ENCODE measurements at places on chromosomes 4 and X.

- DNase-seq, result no peak
Observed at GRCh38 chr4:118326585-118326984, 26.2 kb downstream of the PRSS12 start.

- DNase-seq, result peak; percentile 22
Observed at GRCh38 chrX:77087529-77088169, 359.5 kb upstream of the FGF16 start.

DNA sequence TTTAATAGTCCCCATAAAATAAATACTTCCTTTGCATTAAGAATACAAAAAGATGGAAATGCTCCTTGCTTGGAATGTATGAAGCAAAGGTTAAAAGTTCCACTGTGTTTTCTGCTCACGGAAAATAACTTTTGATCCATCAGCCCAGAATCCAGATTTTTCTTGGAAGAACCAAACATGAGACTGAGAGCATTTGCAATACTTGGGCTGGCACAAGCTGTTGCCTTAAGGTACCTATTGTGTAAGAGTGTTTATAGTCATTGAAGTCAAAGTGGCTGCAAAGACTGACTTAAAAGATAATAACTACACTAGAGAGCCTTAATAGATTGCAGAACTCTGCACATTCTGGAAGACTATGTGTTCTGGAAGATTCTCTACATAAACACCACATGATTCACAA lies 281.4 kb downstream of the RAB28 start:
- DNase-seq, result no peak

- DNase-seq, result no peak
Observed at GRCh38 chrX:115581759-115582615, 21.0 kb downstream of the PLS3 start.

GRCh38 chrX:2717312-2717711 lies 26.2 kb downstream of the CD99 start:
- DNase-seq, result no peak

GRCh38 chr4:139808808-139809756 lies 143.5 kb downstream of the MGST2 start:
- no peak for DNase-seq

DNA sequence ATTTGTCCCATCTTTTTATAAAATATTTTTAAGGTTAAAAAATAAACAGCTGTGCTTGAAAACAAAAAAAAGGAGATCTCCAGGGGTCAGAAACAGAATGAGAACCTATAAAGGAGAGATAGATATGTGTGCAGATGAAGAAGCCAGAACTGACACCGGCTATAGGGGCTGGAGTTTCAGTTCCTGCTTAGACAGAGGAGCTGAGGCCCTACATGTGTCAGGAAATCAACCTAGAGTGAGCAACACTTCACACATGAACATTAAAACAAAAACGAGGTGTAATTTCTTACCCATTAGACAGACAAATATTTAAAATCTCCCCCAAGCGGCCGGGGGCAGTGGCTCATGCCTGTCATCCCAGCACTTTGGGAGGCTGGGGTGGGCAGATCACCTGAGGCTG lies 17.8 kb upstream of the HUWE1 start:
- no peak for DNase-seq

DNA sequence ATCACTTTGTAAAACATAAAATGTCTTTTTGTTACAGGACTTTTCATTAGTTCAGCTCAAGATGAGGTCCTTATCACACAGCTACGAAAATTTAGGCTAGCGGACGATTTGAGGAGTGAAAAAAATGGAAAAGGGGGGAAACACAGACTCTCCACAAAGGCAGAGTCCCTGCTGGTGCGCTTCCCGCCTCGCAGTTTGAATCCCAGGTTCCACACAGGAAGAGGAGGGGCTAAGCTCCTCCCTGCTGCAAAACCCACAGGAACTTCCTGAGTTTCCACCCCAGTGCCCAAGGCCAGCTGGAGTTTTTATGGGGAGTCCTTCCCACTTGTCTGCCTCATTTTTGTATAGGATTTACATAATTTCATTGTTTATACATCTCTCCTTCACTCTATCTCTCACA lies 11.2 kb downstream of the ADAM29 start:
- no peak for DNase-seq

DNA sequence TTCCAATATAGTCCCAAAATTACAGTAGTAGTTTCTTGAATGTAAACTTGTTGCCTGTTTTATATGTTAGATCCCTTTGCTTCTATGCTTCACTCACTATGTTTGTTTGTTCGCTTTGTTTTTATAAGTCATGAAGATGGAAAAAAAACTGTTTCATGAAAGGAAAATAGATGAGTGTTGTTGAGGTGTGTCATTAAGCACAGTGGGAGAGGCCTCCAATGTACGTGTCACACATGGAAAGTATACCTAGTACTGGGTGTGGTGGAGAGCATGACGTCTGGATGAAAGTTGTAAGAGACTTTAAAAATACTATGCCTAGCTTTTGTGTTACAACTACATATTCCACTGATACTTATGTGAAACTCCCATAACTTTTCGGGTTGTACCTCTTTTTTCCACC lies 28.4 kb downstream of the PLS3 start:
- no peak for DNase-seq
